ENCODE measurements at places on chromosomes 16 and 17.

DNA sequence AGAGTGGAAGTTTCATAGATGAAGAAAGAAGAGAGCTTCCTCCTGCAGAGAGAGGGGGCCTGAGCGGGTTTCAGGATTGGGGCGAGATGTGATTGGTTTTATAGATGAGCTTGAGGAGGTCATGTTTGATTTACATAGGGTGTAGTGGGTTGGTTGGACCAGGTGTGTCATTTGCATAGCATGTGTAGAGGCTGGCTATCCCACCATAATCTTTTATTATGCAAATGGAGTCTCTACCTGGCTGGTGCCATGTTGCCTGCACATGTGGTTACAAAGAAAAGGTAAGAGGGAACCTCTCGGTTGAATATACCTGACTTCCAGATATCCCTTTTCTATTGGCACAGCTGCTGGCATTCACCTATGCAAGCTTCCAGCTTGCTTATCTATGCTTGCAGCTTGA, 228.1 kb downstream of the BCAS3 start:
- no peak for DNase-seq

GRCh38 chr16:11395949-11396240, 50.6 kb downstream of the RMI2 start:
- no peak for DNase-seq

DNA sequence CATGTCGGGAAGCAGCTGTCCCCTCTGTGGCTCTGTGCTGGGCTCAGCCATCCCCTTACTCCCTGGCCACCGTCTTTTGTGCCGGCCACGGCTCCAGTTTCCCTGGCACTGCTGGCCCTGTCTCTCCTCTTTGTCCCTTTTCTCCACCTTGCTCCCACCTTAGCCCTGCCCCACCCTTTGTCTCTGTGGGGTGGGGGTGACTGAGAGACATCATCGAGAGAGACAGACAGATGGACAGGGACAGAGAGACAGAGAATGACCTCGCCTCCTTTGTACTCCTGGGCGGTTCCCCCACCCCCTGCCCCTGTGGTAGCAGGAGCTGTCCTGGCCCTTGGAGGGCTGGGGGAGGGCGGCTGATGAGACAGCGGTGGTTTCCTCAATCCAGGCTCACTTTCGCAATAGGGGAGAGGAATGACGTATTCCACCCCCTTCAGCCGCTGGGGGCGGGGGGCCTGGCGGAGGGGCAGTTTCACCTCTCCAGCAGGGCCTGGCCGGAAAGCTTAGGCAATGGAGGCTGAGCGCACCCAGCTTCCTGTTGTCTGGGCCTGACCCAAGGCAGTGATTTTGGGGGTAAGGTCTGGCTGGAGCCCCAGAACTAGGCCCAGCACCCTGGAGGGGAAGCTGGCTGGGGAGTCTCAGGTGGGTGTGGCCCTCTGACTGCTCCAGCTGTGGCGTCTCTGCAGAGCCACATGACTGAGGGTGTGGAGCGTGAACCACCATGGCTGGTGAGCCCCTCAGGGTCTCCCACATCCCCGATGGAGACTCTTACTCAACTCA, 7.3 kb downstream of the FMNL1 start:
- no peak for DNase-seq

DNA sequence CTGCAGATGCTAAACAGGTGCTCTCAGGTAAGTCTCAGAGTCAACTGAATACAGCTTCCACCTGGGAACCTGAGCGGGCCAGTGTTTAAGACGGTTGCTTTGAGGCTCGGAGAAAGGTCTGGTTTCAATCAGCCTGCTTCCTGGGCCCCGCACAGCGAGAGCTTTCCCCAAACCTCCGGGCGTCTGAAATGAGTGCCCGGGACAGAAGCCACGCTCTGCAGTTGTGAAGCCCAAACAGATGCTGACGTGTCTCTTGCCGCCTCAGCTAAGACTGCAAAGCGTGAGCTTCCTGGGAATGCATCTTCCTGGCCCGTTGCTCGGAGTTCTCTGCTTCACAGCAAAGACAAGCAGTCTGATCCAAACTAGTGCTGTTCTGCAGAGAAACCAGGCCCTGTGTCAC, 36.7 kb downstream of the PLXDC1 start:
- no peak for DNase-seq

GRCh38 chr17:43800736-43801135, 20.5 kb downstream of the CFAP97D1 start:
- no peak for DNase-seq

- no peak for DNase-seq
These were observed 650.9 kb downstream of the HS3ST4 start for GRCh38 chr16:26342621-26343020.

GRCh38 chr16:31269541-31269940, 9.8 kb downstream of the ITGAM start:
- DNase-seq, result no peak

DNA sequence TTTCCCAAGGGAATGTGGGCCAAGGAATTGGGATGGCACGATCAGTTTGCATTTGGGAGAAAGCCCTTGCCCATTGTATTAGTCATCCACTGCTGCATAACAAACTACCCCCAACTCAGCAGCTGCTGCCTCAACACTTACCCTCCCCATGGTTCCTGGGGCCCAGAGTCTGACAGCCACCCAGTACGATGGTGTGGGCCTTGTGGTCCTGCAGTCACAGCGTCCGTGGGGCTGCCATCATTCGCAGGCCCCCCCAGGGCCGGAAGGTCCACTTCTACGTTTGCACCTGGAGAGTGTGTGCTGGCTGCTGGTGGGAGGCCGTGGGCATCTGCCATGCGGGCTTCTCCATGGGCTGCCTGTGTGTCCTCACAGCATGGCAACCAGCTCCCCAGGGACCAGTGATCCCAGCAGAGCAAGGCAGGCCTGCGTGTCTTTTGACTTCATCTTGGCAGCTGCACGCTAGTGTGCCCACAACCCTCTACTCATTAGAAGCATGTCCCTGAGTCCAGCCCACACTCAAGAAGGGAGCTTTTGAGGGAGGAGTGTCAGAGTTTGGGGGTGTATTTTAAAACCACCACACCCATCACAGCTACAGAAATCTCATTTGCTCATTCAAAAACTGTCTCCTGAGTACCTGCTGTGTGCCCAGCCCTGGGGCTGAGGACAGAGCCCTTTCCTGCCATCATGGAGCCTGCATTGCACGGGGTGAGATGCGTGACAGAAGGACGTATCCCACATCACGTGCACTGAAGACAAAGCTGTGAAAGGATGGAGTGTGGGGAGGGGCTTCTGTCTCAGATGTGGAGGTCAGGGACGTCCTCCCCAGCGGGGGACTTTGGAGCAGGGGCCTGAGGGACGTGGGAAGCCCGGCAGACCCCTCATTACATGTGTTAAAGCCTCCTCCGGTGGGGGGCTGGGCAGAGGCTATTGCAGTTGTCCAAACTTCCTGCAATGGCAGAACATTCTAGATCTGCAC, 185.0 kb upstream of the ZNF469 start:
- DNase-seq, result no peak

DNA sequence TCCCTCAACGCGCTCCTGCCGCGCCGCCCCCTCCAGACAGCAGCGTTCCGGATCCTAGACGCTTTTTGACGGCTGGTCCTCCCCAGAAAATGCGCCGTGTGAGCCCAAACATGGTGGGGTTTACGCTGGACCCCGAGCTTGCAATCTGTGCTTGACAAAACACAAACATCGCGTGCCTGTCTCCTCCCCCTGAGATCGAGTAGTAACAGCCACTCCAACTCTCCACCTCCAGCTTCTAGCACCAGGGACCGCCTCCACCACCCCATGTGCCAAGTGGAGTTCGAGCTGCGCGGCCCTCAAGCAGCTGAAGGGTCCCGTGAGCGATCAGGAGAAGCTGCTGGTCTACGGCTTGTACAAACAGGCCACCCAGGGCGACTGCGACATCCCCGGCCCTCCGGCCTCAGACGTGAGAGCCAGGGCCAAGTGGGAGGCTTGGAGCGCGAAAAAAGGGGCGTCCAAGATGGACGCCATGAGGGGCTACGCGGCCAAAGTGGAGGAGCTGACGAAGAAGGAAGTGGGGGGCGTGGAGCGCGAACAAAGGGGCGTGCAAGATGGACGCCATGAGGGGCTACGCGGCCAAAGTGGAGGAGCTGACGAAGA, 656 bp upstream of the GEMIN4 start:
- DNase-seq, result no peak

DNA sequence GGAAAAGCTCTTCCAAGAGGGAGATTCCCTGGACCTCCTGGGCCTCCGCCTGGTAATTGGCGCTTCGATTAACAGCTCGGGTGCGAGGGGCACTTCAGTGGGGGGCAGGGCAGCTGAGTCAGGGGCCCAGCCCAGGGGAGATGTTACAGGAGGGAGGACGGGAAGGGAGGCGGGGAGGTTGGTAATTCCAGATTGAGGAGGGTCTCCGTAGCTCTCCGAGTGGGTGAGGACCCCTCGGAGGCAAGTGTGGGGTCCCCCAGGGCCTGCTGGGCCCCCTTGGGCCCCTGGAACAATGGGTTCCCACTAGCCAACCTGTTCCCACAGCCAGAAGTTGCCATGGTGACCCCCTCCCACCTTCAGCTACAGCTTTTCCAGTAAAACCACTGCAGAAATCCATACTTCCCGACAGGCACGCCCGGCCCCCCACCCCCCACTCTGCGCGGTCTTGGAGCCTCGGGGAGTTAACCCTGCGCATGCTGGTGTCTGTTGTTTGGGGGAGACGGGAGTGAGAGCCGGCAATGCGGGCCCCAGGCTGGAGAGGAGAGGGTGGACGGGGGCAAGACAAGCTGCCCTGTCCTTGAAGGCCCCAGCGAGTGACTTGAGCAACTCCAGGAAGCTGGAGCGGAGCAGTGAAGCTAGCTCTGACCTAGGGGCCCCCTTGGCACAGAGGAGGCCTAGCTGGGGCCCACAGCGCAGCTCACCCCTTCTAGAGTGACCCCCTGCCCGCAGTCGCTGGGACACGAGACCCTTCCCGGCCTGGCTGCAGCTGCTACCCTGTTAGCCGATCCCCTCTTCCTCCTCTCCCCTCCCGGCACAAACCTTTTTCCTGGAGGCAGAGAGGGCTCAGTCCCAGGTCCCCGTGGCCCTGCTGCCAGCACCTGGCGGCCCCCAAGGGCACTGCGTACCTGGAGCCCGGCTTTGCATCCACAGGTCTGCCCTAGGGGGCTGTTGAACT, 37.8 kb downstream of the TMEM235 start:
- DNase-seq, result no peak

GRCh38 chr17:65593855-65594845, 32.7 kb upstream of the AXIN2 start:
- no peak for DNase-seq

GRCh38 chr17:3754458-3755334, 31.0 kb downstream of the HASPIN start:
- DNase-seq, result no peak

GRCh38 chr17:56835264-56835585, 1.3 kb downstream of the DGKE start:
- no peak for DNase-seq

DNA sequence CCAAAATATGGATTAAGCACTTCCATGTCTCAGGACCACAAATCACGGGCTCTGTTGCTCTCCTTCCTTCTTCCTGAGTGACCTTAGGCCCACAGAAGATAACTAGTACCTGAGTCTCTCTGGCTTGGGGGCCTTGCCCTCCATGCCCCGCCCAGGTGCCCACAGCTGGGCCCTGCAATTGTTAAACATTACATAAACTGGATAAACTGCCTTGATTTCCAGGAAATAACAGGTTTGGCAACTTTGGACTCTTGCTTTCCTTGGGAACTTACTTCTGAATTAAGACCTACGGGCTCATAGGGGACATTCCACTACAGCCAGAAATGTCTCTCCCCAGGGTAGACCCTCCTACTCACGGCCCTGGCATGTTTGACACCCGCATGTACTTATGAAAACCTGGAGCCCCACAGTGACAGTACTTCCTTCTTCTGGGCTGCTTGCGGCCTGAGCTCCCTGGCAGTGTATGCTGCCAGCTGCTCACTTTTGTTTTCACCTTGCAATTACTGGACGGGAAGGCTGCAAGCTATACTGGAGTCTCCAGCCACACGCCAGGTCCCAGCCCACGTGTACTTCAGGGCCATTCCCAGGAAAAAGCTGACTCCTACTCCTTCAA, 2.3 kb upstream of the UBALD2 start:
- no peak for DNase-seq

DNA sequence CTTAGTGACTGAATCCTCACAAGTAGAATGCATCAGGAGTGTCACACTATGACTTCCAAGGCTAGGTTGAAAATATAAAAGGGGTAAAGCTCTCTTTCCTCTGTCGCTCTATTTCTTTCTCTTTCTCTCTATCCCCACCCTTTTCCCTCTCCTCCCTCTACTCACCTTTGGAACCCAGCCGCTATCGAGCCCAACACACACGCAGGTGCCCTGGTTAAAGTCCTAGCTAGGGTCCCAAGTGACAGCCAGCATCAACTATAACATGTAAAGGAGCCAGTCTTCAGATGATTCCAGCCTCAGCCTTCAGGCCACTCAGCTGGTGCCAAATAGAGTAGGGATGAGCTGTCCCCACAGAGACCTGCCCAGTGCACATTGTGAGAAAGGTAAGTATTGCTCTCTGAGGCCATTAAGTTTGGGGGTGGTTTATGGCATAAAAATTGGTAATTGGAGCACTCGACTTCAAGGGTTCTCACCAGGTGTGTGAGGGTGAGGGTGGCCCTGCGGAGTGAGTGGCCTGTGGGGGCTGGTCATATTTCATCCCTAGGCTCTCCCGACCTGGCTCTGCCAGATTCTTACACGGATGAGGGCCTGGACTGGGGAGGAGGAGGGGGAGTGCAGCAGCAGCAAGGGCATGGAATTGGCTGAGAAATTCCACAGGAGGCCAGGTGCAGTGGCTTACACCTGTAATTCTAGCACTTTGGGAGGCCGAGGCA, 14.9 kb upstream of the C16orf54 start:
- DNase-seq, result no peak

DNA sequence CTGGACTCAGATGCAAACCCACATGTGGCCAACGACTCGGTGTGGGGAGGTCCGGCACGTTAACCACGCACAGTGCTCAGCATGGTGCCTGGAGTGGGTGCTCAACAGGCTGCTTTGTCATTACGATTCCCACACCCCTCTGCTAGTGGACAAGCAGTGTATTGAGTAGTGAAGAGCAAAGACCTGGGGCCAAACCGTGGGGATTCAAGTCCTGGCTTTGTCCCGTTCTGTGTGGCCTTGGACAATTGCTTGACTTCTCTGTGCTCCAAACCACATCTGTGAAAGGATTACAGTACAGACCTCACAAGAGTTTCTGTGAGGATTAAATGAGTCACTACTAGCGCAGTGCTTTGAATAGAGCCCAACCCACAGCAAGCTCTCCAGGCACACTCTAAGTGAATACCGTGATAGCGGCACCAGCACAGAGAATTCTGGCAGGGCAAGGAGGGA, 33.8 kb downstream of the TRPV2 start:
- no peak for DNase-seq
